Left hindlimb (tissue), 1 donor: ENCODE measurements at places on chromosomes 1 and 21.
A peak's percentile ranks its signal among the peaks of the same experiment; 100 is the strongest.

- no peak for DNase-seq
Observed at GRCh38 chr1:8739377-8739776, 78.1 kb downstream of the RERE start.

DNA sequence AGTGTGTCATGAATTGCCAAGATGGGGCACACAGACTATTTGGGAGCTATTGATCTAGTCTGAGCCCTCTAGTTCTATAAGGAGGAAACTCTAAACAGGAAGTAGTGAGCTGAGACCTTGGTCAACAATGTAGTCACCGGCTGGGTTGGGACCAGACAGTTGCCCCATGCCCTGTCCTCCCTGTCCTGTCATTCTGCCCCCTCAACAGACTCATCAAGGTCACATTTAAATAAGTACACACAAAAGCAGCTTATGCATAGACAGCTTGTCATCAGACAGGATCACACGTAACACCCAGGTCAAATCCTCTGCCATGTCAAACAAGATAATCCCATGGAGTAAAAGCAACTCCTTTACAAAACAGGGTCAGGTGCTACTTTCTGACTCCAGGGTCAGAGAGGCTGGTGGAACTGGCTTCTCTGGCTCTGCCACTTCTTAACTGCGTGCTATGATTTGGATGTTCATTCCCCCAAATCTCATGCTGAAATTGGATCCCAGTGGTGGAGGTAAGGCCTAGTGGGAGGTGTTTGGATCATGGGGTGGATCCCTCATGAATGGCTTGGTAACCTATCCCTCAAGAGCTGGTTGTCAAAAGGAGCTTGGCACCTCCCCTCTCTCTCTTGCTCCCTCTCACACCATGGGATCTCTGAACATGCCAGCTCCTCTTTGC lies 128.9 kb downstream of the HIVEP3 start:
- no peak for DNase-seq

GRCh38 chr1:183472488-183473216 lies at the start of gene SMG7:
Gene SMG7 (plus strand): TSS chr1:183472499. CDS start chr1:183472621, 122 bp downstream.
- DNase-seq = peak; percentile 70

DNA sequence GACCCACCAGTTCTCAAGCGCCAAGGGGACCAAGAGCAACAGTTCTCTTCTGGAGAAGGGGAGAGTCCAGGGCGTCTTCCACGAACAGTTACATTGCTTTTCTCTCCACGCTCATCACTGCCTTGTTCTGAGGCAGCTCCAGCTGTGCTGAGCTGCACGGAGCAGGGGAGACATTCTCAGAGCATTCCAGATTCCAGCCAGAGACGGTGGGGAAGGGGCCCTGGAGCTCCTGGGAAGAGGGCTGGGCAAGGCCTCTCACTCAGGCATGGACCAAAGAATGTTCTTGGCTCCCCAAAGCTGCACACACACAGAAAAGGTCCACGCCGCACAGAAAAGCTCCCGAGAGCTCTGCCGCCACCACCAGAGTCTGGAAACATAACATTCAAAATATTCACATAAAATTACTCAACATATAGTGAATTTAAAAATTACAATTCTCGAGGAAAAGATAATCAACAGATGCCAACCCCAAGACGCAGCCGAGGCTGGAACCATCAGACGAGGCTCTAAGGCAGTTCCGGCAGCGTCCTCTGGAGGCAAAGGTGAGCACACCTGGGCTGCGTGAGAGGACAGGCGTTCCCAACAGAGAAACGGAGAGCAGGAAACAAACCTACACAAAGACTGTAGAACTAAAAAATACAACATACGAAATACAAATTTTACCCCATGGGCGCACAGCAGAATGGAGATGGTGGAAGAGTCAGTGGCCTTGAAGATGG lies 40.5 kb downstream of the UBE2G2 start:
- no peak for DNase-seq

DNA sequence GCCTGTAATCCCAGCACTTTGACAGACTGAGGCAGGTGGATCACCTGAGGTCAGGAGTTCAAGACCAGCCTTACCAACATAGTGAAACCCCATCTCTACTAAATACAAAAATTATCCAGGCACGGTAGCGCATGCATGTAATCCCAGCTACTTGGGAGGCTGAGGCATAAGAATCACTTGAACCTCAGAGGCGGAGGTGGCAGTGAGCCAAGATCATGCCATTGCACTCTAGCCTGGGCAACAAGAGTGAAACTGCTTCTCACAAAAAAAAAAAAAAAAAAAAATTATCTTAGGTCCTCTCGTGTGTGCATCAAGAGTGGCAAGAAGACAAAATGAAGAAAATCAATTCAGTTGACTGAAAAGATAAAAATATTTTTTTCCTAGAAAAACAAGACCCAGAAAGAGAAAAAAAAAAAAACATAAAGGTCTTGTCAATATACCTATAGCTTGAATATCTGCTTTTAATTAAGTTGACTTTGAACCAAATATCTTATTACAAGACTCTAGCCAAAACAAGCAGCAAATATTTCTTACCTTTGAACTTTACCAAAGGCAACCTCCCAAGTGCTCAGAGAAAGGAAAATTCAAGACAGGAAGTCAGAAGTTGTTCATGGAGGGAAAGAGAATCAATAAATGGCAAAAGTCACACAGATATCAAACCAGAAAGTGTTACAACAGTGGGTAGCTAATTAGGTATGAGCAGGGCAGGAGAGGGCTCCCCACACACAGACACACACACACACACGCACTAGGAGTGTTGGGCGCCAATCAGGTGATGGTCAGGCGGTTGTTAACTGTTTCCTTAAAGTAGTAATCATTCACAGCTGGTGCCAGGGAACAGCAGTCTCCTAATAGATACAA lies 29.6 kb downstream of the ITLN2 start:
- no peak for DNase-seq

- DNase-seq = peak; percentile 43
Observed at GRCh38 chr1:85417017-85417416, 47.9 kb downstream of the DDAH1 start.

GRCh38 chr1:212920246-212920645 lies 30.1 kb upstream of the VASH2 start:
- no peak for DNase-seq

DNA sequence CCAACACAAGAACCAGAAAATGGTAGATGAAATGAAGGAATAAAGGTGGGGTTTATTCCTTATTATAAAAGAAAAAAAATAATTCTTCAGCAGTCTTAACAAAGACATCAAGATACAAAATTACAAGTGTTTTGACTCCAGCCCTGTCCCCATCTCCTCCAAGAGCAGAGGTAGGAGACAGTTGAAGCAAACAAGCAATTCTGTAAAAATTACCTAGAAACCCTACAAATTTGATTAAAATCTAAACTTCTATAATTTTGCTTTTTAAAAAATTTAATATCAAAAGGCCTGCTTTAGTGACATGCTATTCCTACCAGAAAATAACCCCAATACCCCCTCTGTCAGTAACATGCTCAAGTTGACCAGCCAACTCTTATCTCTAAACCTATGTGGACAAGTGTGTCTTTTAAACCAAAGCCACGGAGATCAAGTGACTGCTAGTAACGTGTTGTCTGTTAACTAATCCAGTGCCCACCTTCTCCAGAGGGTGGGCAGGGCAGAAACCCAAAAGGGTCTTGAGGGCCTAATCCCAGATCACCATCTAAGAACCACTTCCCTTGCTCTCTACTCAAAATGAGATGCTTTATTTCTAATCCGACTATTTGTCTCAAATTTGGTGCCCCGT lies 8.4 kb downstream of the GLUL start:
- no peak for DNase-seq

DNA sequence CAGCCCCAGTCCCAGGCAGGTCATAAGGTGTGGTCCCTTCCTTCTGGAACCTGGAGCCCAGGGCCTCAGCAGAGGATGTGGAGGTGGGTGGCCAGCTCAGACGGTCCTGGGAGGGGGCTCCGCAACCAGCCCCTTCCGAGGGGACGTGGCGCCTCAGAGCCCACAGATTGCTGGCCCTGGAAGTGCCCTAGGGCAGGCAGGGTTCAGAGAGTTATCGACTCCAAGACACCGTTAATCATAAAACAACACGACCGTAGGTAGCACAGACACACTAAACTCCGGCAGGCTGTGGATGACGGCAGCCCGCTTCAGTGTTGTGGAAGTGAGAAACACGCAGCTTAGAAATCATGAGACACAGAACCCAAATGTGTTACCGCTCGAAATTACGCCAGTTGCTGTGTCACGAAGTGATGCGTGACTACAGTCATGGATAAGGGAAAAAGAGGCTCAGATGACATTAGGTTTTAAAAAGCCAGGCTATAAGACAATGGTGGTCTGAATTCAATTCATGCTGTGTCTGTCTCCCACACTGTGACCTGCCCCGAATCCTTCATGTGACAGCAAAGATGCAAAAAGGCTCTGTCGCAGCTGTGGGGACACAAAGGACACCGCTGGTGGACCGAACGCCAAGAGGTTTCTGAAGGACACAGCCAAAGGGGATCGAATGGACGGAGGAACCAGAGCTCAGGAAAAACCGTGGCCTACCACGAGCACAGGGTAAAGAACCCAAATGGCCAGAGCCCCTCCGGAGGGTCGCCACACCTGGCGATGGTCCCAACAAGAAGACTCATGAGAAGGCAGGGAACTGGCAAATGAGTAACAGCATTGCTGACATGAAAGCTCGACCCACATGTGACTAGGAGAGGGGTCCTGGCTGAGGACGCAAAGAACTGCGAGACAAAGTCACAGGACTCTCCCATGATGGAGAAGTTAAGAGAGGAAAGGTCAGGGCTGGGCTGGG lies 1.7 kb upstream of the SUMO3 start:
- DNase-seq = no peak

GRCh38 chr1:33176362-33176850 lies 5.4 kb downstream of the TRIM62 start:
- peak; percentile 76 for DNase-seq
